ENCODE measurements at places on chromosomes 5 and 9.

GRCh38 chr9:34627716-34628655 is 880 bp downstream of the ARID3C start:
- no peak for DNase-seq

DNA sequence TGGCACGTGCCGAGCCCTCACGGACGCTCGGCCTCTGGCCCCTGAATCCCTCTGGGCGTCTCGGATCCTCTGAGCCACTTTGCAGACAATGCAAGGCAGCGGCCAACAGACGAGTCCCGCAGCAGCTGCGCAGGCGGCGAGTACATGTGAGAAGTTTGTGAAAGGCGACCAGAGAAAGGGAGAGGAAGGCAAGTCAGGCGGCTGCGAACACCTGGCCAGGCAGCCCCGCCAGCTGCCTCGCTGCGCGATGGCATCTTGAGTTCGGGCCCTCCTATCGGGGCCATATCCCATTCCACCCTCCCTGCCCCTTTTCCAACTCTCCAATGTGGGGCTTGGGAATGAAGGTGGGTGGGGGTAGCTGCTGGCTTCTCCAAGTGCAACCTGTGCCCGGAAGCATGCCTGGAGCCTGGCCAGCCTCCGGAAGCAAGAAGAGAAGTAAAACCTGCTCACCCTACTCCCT is 4.5 kb upstream of the POU4F3 start:
- no peak for DNase-seq

DNA sequence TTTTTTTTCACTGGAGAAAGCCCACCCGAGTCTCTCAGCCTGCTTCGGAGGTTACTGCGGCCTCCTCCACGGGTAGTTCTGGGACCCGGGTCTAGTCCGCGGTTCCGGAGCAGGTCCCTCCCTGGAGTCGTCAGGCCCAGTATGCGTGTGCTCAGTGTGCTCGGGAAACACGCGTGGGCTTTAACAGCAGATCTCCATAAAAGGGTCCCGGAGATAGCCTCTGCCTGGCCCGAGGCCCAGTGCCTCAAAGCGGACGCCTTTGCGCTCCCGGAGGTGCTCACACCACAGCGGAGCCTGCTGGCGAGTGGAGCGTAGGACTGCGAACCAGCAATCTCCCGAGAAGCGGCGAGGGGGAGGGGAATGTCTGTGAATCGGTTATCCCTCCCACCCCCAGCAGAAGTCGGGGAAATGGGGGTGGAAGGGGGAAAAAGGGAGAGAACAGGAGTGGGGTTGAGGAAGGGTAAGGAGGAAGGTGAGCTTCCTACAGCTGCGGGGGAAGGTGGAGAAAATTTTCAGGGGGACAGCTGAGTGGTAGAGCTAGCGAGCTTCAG is 28.7 kb downstream of the CDKN2A start:
- DNase-seq = no peak

DNA sequence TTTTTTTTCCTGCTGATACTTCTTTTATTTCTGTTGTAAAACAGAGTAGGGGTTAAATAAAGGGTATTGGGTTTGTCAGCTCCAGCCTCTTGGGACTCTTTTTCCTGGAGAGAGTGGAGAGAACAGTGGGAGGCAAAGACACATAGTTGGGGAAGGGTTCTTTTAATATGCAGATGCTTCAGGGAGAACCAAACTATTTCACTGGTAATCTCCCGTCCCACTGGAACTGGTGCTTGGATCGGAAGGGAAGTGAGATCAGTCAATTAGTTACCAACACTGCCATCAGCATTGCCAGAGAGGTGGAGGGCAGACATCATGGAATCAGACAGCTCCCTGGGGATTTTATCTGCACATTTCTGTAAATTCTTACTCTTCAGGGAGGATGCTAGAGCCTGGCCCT is 47.6 kb upstream of the ELOVL7 start:
- DNase-seq = no peak

DNA sequence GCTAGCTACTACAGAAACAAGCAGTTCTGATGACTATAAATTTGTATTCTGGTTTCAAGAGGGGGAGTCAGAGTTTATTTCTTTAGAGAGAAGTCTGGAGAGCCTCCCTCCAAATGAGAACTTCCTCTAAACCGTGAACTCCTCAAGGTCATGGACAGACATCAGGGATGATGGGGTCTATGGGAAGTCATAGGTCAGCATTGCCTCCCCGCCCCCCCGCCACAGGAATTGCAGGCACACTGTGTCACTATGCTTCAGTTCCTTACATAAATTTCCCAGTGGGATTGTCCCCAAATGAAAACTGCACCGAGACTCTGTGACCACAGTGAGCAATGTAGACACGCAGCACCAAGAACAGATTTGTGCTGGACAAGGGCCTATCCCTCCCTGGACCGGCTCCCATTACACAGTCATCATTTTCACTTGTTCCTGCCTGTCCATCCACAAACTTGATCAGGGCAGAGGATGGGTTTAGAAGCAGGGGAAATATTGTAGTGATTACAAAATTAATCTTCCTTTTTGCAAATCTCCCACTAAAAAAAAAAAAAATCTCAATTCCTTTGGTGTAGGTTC is 300.3 kb downstream of the EFNA5 start:
- no peak for DNase-seq

- DNase-seq = no peak
Measured at GRCh38 chr9:82513242-82513751, 524.7 kb downstream of the SPATA31D1 start.

DNA sequence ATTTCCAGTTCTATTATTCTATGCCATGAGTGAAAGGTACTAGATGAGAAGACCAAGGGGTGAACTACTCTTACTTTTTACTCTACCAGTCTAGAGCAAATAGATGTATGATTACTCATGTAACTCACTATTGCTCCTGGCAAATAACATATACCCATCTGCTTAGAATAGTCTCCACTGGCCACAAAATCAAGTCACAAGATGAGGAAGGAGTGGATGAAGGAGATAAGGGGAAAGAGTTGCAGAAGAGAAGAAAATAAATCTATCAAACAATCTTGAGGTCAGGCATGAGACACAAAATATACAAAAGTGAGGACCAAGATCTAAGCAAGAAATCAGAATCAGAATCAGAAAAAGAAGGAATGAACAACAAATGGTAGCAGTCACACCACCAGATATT is 13.7 kb upstream of the NR4A3 start:
- no peak for DNase-seq

- DNase-seq = no peak
Measured at GRCh38 chr5:4907571-4907970, 232.6 kb upstream of the ADAMTS16 start.

GRCh38 chr5:82278711-82279370 is 687 bp upstream of the RPS23 start:
- no peak for DNase-seq

DNA sequence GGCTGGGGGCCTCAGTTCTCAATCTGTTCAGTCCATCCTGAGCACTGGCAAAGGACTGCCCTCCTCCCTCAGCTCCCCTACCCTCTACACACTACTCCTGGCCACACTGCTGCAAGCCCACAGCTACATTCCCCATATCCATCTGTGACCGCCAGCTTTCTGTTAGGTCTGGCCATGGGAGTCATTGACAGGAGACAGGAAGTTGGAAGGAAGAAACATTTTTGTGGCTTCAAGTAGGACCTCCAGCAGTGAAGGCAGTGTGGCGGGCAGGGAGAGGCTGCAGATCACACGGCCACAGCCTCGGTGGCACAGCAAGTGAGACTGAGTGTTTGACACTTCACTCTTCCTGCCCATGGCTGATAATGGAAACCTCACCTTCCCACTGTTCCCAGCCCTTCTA is 55.9 kb downstream of the SECISBP2 start:
- DNase-seq = no peak

GRCh38 chr5:145180371-145180770 is 654.8 kb downstream of the PRELID2 start:
- no peak for DNase-seq

GRCh38 chr5:14587150-14587549 is 5.6 kb downstream of the OTULINL start:
- no peak for DNase-seq

GRCh38 chr5:79811904-79812303 is 122.3 kb downstream of the CMYA5 start:
- DNase-seq = no peak

DNA sequence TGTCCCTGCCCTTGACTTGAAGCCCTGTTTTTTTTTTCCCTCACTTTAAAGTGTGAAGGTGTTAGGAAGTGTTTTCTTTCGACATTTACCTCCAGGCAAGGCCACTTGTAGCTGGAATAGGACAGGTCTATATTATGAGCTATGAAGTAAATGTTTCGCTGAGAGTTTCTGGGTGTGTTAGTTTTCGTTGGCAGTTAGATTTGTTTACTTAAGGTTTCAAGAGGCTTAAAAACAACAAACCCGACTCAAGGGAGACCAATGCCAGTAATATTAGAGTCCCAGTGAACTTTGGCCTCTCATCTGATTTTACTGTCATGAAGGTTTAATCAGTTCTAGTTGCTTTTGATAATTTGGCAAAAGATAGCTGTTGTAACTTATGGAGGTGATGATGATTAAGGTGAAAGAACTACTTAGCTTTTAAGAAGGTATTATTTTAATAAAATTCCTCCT is 25.2 kb downstream of the OCLN start:
- no peak for DNase-seq

- DNase-seq = no peak
Measured at GRCh38 chr5:142670804-142671203, 15.1 kb downstream of the FGF1 start.

GRCh38 chr5:142324136-142324870 is 518 bp downstream of the SPRY4 start:
- DNase-seq = no peak

DNA sequence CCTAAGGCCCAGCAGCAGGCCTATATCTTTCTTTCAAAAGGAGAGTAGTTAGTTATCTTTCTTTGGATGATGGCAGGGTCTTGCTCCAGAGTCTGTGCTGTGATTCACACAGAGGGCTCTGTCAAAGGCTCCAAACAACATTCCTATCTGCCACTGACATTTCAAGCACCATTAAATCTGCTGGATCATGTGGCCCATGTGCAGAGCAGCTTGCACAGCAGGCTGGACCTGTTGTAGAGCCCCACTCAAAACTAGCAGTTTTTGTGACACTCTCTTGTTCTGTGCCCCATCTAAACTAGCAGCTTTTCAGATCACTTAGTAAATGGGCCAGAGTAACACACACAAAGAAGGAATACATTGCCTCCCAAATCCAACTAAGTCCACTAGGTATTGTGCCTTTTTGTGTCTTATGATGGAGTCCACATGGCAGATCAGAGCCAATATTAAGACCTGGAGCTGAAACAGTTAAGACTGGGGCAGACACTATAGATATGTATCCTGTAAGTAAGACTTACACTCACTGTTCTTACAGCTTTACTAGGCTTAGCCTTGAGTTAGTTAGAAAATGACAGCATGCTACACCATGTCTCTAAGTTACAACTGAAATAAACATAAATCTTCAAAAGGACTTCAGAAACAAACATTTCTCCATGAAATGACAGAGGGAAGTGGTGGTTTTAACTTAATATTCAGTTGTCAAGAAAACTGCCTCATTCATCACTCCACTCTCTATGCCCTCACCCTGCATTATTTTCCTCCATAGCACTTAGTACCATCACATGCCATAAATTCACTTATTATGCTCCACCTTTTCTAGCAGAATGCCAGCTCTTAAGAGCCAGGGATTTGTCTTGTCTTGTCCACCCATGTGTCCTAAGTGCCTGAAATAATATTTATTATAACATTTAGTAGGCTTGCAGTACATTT is 400.9 kb downstream of the RAB3C start:
- DNase-seq = no peak

DNA sequence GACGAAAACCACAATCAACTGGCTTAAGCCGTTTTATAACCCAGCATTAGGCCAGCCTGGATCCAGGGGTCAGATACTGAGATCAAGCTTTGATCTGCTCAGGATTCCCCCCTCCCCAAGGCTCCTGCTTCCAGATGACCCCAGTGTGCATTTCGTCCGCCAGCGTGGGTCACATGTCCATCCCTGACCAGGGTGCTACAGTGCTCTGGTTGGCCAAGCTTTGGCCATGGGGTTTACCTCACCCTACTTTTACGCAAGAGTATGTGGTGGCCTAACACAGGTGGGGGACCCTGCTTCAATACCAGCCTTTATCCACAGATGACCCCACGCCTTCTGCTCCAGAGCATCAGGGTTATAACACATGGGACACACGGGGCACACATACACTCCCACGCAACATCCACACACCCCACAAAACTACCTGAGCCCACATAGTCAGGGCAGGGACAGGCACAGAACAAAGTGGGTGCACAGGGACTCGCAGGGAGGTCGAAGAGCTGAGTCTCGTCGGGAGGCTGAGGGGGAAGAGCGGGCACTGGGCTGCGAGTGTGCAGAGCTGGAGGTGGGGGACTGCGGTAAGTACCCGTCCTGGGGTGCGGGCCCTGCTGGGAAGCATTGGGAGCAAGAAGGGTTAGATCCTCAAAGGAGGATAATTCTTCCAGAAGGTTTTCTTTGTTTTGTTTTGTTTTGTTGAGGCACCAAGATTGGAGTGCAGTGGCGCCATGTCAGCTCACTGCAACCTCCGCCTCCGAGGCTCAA is 5.0 kb upstream of the SQSTM1 start:
- DNase-seq = no peak

- no peak for DNase-seq
Measured at GRCh38 chr5:34522599-34523386, 133.3 kb upstream of the RAI14 start.

- DNase-seq = no peak
Measured at GRCh38 chr9:70829591-70830265, 291.7 kb downstream of the TRPM3 start.

- DNase-seq = no peak
Measured at GRCh38 chr5:167296661-167297060, 994.8 kb upstream of the WWC1 start.

GRCh38 chr5:122805481-122805880 is 30.6 kb downstream of the SNX2 start:
- DNase-seq = no peak

GRCh38 chr5:6827526-6828219 is 114.4 kb downstream of the TENT4A start:
- no peak for DNase-seq

DNA sequence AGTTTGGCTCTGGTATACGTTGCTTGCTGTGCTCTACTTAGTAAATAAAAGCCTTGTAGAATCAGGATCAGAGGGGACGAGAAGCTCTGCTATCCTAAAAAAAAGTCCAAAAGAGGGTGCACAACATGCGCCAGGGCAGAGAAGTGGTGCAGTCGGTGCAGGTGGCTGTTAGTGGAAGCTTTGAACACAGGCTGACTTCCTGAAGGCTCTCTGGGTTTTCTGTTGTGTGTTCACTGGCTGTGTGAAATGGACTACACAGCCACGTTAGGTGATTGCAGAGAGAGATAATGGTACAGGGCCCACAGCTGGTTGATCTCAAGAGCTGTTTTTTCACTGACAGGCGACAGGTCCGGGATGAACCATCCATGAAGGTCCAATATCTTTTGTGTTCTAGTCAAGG is 167.4 kb downstream of the TMEM167A start:
- no peak for DNase-seq
